CD4-positive, alpha-beta T cell treated with Interleukin-17A for 1 hour (primary cell): ENCODE measurements at places on chromosomes 1 and 21.

DNA sequence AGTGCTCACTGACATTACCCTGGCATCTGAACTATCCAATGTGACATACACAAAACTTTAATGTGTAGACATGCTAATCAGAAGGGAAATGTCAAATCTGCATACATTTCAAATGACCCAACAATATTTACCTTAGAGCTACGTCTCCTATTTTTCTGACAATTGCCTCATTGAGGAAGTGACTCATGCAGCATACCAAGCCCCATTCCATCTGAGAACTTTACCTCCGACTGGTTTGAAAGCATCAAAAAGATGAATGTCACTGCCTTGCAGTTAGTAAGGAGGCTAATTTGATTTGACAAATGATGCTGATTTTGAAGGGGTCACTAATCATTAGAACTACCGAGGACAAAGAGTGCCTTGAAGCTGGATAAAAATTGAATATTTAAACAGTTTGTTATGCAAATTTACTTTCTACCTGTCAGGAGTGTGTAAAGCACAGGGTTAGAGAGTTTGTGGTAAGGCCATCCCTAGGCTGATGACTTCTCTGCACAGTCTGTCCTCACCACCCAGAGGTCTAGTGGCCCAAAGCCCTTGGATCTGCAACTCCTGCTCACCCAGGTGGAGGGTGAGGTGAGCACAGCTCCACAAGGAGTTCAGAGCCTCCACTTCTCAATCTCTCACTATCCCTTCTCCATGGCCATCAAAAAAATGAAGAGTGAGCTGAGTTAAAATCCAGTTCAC, 500.3 kb upstream of the C1orf87 start:
- DNase-seq: no peak

DNA sequence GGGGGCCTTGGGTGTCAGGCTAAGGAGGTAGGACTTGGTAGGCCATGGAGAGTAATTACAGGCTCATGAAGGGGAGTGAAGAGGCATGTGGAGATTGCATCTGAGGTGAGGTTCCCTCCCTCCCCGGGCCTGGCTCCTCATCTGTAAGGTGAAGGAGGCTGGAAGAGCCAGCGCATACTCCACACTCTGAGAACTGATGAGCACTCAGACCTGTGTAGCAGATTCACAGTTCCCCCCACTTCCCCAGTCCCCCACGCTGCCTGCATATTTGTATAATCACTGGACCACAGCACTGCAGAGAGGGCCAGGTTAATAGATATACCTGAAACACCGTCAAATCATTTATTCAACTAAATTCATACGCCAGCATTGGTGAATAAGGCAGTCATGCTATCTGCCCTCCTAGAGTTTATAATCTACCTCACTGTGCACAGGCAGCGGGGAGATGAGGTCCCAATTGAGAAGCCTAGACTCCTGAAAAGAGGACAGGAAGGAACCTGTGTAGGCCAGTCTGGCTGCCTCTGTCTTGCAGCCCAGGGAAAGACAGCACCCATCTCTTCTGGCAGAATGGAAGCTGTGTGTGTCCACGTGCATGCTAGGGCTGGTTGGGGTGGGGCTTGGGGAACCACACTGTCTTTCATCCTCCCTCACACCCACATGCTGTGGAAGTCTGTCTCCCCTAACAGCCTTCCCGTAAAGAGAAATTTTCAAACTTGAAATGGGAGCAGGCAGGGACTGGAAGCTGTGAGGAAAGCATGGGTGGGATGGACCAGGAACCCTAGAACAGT, 110.6 kb upstream of the ATP1A1 start:
- DNase-seq: no peak

GRCh38 chr1:190196020-190196419, 281.6 kb downstream of the BRINP3 start:
- no peak for DNase-seq

- peak; percentile 28 for DNase-seq
These were observed 808 bp downstream of the MAP3K21 start for GRCh38 chr1:233328142-233328921.

GRCh38 chr1:209896346-209896745, 41.7 kb upstream of the SYT14 start:
- no peak for DNase-seq

DNA sequence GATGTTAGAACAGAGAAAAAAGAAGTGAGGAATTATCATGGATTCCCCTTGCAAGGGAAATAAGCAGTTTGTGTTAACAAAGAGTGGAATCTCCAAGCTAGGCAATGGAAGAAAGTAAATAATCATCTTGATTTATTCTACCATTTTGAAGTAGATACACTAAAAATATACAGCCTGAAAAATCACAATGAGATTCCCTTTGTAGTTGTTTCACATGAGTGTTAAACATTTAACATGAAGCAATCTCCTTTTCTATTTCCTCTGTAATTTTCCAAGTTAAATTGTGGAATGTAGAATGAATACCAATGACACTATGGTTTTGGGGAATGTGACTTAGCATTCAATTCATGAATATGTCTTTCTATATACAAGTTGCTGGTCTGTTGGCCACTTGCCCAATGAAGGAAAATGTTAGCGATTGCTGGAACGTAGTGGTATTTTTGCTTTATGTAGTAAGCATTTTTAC, 5.7 kb downstream of the TGFB2 start:
- DNase-seq: no peak

DNA sequence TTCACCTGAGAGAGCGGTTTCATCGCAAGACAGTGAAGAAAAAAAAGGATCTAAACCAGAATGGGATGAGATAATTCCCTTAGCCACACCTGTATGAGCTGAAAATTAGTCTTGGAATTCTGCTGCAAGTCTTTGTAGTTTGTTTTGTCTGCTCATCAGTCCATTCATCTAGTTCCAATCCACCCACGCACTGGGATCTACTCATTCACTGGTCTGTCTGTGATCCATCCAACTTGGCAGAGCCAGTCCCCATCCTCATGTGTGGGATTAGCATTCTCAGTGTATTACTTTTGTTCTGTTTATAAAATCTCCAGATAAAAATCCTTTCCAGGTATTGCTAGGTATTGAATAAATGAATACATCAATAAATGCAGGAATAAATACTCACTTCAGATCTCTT, 266.5 kb upstream of the USP24 start:
- DNase-seq: no peak

- DNase-seq: no peak
These were observed 56.1 kb downstream of the NPHP4 start for GRCh38 chr1:5936126-5936525.

GRCh38 chr1:156115514-156116374, 1.2 kb downstream of the LMNA start:
- DNase-seq: peak; percentile 47

DNA sequence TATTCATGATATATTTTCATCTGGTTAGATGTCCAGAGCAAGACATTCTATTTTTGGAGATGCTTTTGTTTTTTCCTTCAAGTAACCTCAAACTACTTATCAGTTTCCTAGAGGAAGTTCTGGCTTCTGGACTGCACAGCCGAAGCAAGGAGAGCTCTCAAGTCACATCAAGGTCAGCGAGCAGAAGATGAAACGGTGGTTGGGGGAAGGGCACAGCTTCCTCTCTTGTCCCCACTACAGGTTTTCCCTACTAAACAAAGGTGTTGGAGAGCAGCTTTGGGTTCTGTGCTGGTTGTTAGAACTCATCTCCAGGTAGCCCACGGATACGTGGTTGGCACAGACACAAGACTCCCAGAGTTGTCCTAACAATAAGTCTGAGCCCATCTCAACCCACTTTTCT, 5.1 kb upstream of the PLEKHO1 start:
- DNase-seq: no peak

GRCh38 chr1:3858231-3858981, 1.1 kb downstream of the DFFB start:
- DNase-seq: no peak

DNA sequence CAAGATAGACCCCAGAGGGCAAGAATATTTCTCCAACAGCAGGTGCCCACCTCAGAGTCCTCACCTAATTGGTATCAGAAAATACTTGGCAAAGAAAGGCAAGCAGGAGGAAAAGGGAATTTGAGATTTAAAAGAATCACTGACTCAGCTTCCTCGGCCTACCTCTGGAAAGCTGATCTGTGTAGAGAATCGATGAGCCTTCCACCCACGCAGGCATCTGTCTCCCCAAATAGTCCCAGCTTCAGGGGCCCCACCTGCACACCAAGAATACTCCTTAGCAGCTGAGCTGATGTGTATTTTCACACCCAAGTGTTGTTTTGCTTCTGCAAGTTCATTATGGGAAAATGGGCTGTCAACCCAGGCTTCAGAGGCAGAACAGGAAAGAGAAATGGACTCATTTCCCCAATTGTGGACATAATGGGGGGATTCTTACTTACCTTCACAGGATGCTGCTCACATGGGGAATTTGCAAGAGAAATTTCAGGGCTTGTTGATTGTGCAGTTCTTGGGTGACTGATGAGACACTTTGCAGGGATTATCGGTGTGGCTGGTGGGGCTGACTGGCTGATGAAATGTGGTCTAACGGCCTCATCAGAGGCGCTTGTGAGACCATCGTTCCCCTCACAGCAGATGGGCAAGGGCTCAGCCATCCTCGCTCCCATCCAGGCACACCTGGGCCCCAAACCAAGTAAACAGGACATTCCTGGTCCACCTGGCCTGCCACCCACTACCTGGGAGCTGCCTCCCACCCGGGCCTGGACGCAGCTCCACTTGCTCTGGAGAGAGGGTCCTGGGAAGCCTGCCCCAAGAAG, 436.3 kb downstream of the PTPRU start:
- no peak for DNase-seq

DNA sequence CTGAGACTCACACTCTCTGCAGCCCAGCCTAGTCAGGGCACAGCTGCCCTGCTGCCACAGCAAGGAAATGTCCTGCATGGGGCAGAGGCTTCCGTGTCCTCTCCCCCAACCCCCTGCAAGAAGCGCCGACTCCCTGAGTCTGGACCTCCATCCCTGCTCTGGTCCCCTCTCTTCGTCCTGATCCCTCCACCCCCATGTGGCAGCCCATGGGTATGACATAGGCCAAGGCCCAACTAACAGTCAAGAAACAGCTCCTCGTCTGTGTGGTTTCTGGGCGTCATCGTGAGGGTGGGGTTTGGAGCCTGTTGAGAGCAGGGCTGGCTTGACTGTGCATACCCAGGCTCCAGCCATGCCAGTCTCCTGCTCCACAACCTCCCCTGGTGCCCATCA, 19.5 kb downstream of the FAAH start:
- DNase-seq: peak; percentile 51

DNA sequence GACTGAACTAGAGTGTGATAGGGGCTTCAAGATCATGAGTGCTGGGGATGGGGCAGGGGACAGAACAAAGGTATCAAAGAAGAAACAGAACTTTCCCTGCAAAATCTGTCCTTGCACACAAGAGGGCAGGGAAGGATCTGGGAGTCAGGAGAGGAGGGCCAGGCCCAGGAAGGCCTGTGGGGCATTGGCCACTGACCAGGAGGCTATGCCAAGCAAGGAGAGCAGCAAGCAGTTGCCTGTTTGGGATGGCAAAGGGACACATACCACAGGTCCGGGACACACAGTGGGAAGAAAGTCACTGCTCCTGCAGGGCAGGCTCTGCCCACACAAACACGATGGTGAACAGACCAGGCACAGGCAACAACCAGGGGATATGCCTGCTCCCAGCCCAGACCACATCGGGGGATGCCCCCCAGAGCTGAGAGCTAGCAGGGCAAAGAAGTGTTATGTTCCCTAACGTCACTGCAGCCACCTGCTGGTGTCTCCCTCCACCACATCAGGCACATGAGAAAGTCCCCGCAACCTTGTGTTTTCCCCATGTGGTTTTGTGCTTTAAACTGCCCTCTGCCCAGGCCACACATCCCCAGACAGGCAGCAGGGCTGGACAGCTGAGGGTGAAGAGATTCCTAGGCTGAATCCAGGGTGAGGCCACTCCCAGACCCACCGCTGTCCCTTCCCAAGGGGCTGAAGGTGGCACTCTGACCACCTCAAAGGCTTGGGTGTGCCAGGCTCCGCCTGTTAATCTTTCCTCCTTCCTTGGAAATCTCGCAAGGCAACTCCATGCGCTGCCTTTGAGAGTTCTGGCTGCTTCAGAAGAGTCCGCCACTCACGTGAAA, 53.6 kb downstream of the KIF21B start:
- peak; percentile 13 for DNase-seq

GRCh38 chr1:4079815-4080214, 179.7 kb upstream of the C1orf174 start:
- DNase-seq: no peak

DNA sequence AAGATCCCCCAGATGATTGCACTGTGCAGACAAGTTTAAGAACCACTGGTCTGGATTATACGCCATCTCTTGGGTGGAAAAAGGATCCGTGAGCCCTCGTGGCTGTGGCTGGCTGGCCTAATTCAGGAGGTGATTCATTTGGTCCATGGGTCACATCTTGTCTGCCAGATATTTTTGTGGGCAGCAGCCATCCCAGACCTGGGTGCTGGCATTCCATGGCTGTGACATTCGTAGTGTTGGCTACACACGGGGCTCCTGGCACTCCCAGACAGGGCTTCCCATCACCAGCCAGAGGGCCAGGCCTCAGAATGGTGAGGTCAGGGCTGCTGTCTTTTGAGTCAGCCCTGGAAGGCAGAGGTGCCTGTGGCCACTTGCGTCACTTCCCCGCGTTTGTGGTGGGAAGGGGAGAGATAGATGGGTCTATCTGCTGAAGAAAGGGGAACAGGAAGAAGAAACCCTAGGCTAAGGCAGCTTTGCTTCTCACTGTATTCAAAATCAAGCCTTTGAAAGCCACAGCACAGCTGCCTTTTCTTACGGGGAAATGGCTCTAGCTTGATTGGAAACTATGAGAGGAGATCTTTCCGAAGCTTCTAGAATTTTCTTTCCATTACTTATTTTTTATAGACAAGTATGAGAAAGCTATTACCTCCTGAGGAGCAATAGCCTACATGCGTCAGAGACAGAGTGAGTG, 32.4 kb downstream of the EIF2D start:
- DNase-seq: peak; percentile 93

DNA sequence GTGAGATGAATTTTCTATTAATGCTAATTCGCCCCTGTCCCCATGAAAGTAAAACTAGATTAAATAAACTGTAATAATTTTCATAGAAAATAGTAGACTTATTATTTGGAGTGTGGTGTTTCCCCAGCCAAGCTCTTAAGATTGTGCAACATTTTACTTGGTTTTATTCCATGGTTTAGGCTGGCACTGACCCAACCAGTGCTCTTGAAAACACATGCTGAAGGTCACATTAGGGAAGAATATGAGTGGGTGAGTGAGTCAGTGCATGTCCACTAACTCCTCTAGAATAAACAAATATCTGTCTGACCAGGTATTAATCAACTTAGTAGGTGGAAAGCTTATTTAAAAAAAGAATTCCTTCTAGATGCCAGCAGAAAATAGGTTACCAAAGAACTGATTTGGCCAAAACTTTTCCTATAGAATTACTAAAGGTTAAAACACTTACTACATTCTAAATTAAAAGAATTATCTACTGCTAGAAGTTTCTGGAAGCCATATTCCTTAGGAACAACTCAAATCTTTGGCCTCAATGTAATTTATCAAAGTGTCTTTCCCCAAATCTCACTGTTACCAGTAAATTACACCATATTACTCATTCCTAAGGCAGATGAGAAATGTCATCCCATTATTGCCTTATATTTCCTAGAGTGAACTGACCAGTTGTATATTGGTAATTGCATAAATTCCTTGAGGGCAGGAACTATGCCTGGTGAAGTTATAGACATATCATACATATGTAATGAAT, 89.7 kb upstream of the RGS1 start:
- no peak for DNase-seq
